ENCODE measurements at places on chromosomes 5 and 9. TPM values are rescaled to one million over a fixed set of nuclear protein-coding genes. Genes with fewer than 3 reads are reported as not detected.

DNA sequence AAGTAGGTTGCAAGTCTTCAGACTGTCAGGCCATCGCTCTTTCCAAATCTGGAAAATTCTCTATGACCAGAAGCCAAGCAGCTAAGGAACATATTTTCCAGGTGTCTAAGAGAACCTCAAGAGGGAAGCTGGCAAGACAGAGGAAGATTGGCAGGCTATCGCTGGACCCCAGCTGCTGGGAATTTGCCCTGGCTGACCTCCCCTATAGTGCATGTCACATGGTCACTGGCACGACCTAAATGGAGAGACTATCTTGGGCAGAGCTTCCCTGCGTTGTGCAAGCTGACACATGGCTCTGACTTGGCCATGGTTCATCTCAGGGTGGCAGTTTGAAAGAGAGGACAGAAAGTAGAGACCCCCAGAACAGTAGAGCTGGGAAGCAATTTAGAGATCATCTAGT is 104.9 kb upstream of the ZNF618 start:
- H3K4me3 ChIP-seq, result no peak overlapping the region
- H3K27me3 ChIP-seq, result no peaks in the 10 kb centered on the region
- H3K36me3 ChIP-seq, result no peaks in the 10 kb centered on the region
- no peak overlapping the region for H3K27ac ChIP-seq

DNA sequence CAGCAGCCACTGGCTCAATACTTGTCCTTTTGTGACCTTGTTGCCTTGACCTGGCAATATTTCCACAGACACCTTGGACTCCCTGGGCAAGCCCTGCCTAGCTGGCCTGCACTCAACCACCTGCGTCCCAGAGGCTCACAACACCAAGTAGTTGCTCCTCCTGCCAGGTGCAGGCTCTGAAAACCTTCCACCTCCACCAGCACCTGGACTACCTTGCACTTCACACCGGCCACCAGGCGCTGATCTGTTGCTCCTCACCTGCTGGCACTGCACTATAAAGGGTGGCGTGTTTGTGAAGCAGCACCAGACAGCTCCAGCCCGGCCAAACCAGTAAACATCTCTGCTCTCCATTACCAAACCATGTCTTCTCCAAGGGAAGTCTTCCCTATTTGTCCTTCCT is 997.7 kb downstream of the PTPRD start:
- no peaks in the 10 kb centered on the region for H3K4me1 ChIP-seq
- no peak overlapping the region for H3K4me3 ChIP-seq
- H3K36me3 ChIP-seq, result no peaks in the 10 kb centered on the region
- H3K27me3 ChIP-seq, result no peaks in the 10 kb centered on the region
- no peak for DNase-seq

UGT3A2 gene
- 0.06 TPM for total RNA-seq

TNFSF8 gene
- total RNA-seq, result 0.55 TPM

Data from pancreas (tissue), 10 donors.